Hepatic stellate cell (primary cell): ENCODE measurements at places on chromosomes 4 and X.
A peak's percentile ranks its signal among the peaks of the same experiment; 100 is the strongest.

DNA sequence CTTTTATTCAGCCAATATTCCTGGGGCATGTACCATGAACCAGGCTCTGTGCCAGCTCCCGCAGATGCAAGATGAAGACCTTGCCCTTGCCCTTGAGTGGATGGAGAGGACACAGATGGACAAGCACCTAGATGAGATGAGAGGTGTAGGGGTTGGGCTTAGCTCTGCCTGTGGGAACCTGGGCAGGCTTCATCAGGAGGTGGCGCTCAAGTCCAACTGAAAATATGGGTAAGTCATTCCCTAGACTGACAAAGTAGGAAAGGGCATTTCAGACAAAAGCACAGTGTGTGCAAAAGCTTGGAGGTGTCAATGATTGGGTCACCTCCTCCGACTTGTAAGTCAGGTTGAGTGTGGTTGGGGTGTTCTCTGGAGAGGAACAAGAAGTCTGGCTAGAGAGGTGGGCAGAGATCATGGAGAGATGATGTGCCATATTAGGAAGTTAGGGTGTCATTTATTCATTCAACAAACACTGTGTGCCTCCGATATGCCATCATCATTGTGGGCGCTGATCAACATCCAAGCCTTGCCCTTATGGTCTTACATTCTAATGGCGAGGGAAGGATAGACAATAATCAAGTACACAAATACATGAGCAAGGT, 64.6 kb downstream of the ANAPC4 start:
- DNase-seq, result peak; percentile 41

DNA sequence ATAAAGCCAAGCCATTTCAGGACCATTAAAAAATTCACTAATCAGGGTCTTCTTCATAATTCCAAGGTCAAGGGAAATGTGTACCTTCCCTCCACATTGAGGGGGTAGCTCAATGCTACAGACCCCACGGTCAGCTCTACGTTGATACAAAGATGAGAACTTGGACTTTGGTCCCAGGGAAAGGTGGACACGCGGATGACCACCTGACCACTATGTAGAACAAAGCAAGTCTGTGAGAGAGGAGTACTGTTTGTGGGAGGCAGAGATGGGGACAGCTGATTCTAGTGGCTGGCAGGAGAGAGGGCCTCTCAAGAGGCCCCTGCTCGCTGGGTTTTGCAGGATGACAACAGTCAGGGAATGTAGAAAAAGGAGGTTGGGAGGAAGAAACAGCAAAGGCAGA, 58.0 kb downstream of the SLC2A9 start:
- no peak for DNase-seq

DNA sequence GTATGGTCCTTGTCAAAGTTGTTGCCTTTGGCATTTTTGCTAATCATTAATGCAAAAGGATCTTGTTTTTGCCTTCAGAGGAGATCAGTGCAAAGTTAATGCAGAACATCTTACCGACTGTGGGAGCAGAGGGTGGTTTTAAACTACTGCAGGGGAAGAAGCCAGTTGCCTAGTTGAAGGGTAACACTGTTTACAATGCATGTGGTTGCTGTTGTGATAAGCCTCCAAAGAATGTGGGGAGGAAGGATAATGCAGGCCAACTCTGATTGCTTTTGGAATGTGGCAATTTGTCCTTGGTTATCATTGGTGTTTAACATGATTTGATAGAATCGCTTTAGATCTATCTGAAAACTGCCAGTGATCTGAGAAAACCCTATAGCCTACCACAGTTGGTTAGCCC, 204.3 kb upstream of the TLL1 start:
- no peak for DNase-seq

- DNase-seq, result no peak
Measured at GRCh38 chr4:145389550-145389949, 92.1 kb upstream of the SMAD1 start.

DNA sequence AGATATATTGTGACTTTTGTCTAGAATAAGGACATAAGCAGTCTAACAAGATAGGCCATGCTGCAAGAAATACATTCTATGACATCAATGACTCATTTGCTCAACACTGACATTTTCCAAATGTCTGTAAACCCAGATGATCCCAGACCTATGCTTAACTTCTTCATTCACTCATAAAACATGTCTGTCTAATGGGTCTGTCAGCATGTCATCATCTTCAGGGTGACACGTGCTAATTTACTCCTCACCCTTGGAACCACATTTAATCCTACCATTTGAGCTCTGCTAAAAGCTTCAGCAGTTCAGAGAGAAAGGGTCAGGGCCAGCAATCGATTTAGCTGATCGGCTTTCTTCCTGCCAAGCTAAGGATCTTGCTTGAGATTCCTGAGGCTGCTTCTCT, 109.4 kb upstream of the MAP3K15 start:
- DNase-seq, result no peak

DNA sequence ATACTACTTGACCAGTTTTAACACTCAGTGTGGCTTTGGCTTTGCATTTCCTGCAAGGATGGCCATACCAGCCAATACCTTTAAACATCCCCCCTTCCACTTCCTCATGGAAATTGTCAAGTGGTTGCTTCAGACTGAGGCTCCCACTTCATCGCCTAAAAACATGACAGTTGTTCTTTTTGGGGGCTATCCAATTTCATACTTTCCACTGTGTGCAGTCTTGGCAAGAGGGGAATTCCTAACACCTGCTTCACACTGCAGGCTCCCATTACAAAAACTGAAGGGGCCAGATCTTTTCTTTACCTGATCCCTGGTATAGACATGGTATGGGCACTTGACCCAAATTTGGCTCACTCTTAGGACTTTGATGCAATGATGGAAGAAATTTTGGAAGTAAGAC, 28.5 kb upstream of the TSR2 start:
- no peak for DNase-seq

DNA sequence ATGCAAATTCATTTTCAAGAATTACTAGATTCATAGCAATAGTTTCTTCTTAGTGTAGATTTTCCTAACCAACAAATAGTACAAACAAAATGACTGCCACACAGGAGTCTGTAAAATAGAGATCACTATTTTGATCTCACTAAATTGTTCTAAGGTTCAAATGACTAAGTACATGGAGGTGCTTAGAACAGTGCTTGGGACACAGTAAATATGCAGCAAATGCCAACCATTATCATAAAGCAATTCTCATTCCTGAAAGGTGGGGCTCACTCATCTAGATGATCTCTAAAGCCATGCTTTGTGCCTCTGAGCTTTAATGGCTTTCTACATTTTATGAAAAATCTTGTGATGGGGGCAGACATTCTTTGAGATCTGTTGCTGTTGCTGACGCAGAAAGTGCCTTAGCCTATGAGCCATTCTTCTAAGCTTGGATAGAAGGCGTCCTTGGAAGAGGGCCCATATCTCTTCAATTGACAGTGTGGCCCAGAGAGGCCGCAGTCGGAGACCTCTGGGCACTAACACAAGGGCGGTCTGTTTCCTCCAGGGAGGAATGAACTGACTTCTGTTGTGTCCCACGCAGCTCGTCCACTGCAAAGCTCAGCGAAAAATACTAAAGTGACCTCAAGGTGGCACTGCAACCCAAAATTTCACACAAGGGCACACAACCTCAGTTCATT, 23.5 kb downstream of the TLR10 start:
- peak; percentile 48 for DNase-seq
